NCI-H510A treated with DMSO at 0.1 percent for 48 hours (cell line): ENCODE measurements at places on chromosomes 6 and 20.

DNA sequence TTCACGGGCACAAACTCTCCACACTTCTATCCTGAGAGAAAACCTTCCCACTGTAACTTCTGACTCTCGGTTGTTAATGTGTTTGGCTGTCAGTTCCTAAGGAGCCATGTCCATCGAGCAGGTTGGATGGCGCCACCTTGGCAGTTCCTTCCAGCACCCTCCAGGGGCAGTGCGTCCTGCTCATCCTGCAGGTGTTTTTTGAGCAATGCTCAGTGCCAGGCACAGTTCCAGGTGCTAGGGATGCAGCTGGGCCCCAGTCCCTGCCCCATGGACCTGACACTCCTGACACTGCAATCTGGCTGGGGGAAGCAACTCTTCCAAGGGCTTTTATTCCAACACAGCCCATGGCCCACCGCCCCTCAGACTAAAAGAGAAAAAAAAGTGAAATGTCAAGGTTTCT lies 376.4 kb downstream of the PREX1 start:
- DNase-seq, result no peak

- DNase-seq, result peak; percentile 89
Measured at GRCh38 chr6:22141241-22141745, 155.5 kb downstream of the PRL start.

- DNase-seq, result no peak
Measured at GRCh38 chr6:39670519-39670918, 54.7 kb downstream of the KIF6 start.

DNA sequence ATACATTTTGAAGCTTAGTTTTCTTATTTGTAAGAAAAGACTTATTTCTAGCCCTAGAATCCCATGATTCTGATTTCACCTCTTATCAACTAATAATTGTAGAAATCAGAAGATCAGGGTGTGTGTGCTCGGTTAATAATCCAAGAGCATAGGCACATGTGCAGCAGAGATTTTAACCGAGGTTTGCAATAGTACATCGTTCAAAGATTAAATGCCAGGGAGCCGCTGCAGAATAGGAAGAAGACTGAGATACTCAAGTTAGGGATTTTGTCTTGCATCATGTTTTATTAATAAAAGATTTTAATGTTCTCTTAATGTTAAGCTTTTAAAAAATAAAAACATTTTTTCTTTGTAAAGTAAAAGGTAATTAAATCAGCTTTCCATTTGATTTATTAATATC lies 6.9 kb downstream of the STX16 start:
- DNase-seq, result no peak

DNA sequence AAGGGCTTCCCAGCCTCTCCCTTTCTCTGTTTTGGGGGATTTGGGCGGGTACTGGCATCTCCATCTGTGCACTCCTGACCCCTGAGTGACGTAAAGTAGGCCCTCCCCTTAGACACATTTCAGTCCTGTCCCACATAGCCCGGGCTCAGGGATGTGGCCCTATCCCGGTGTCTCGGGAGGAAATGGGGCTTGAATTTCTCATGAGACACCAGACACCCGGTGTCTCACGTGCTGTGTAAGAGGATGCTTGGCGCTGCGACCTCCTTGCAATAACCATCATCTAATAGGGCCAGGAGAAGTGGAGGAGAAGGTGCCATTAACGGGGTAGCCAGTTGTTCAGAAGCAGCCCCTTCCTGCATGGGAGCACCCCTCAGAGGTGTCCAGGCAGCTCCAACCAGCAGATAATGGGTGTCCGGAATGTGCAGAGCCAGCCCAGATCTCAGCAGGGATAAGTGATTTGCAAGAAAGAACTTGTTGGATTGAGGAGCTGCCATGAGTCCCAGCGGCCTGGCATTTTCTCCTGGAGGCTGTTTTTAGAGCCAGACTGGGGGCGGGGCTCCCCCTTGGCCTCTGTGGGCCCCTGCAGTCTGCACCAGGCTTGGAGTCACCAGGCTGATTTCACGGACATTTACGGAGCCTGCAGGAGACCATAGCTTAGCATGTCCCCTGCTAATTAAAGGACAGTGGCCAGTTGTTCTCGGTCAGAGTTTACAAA lies 372.0 kb downstream of the PREX1 start:
- DNase-seq, result no peak

DNA sequence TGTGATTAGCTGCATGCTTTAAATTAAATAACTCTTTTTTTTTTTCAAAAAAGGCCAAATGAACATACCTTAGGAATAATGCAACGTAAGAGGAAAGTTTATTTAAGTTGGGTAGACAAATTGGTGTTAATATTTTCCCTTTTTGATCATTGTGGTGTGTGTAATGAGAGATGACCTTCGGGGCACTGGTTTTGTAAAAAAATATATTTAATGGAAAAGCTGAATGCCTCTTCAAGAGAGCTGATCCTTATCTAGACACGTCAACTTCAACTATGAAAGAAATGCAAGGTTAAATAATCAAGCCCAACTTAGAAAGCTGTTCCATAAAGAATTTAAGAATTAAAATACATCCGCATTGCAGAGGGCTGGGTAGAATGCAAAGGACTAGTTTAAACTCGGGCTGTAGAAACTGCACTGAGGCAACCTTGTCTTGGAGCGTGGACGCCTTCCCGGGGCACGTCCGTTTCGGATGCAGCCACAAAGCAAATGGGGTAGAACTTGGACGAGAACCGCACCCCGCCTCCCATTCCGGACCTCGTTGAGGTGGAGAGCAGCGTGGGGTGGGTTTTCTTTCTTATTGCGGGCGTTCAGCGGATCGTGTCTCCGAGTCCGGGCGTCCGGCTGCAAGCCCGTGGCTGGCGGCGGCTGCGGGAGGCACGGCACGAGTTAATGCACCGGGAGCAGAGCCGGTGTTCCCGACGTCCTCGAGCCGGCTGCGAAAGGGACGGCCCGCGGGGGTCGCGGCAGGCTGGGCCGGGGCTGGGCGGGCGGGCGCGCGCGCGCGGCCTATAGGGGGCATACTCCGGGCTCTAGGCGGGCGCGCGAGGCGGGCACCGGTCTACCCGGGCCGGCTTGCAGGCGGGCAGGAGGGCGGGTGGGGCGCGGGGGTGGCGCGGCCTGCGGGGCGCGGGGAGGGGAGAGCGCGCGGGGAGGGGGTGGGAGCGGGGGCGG lies 1.9 kb downstream of the JARID2 start:
- no peak for DNase-seq

DNA sequence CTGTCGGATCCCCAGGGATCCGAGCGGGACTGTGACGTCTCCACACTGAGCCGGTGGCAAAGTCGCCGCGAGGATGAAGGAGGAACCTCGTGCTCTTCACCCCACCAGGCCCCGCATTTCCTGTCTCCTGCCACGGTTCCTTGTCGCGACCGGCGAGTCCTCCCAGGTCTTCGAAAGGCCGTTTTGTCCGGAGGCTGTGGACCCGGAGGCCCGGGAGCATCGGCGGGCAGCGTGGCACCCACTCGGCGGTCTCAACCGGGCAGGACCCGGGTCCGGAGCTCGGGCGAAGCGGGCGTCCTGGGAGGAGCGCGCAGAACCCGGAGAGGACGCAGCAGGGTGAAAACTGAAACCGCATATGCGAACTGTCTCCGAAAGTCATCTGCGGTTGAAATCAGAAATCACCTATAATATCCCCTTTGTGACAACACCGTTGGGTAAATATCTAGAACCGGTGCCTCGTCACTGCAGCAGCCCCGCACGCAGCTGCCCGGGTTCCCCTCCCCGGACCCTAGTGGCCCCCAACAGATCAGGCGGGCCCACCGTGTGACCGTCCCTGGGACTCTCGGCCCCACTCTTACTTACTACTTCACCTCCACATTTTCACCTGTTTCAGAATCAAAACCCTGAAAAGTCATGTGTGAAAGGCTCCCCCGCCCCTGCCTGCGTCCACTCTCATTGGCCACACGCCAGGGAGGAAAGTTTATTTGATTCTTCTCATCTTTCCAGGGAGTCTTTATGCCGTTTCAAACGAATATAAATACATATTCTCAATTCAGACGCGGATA lies 3.1 kb upstream of the ULBP2 start:
- DNase-seq, result peak; percentile 5

GRCh38 chr6:132893772-132894490 lies 79.6 kb downstream of the RPS12 start:
- DNase-seq, result no peak

GRCh38 chr20:43187476-43188233 lies 2.1 kb downstream of the PTPRT start:
- DNase-seq, result peak; percentile 87

GRCh38 chr6:130969791-130970491 lies 93.1 kb downstream of the EPB41L2 start:
- no peak for DNase-seq
